Activated T-cell treated with anti-CD3 and anti-CD28 coated beads for 24 hours (primary cell): ENCODE measurements at places on chromosomes 1 and 21.
A peak's percentile ranks its signal among the peaks of the same experiment; 100 is the strongest.

GRCh38 chr1:87226341-87226760 is 102.3 kb upstream of the LMO4 start:
- DNase-seq, result no peak

DNA sequence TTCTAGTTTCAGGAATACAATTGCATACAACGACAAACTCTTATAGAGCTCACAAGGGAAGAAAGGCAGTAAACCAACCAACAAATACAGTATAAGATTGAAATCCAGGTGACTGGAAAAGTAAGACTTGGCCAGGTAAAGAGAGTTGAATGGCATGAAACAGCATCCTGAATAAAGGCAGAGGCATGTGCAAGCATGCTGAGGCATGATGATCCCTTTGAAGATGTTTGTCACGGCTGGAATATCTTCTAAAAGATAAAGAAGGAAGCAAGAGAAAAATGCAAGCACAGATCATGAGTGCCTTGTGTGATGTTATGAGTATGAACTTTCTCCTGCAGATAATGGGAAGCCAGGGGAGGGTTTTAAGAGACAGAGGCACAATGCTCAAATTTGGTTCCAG is 83.3 kb upstream of the SPATA6 start:
- no peak for DNase-seq

- DNase-seq, result no peak
Measured at GRCh38 chr21:38914528-38915293, 109.0 kb downstream of the ETS2 start.

DNA sequence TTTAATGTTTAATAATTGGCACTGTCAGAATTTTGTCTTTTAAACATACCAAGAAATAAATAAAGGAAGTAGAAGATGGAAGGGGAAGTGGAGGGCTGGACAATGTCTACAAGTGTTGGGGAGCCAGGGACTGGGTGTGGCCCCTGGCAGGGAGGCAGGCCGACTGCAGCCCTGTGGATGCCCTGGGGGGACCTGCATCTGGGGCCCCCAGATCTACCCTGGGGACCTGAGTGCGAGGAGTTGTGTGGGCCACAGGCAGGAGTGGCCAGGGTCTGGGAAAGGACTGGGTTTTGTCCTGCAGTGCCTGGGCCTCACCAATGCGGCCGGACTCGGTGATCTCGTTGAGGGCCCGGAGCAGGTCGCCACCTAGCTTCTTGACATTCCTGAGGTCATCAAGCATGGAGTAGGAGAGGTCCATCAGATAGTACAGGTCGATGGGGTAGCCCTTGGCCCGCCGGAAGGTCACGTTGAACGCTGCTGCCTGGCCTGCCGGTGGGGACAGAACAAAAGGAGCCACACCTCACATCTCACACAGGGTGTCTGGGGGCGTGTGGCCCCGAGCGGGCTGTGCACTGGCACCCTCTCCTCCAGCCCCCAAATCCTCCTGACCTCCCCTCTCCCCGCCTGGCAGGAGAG is 17.5 kb downstream of the ITGB2 start:
- no peak for DNase-seq

DNA sequence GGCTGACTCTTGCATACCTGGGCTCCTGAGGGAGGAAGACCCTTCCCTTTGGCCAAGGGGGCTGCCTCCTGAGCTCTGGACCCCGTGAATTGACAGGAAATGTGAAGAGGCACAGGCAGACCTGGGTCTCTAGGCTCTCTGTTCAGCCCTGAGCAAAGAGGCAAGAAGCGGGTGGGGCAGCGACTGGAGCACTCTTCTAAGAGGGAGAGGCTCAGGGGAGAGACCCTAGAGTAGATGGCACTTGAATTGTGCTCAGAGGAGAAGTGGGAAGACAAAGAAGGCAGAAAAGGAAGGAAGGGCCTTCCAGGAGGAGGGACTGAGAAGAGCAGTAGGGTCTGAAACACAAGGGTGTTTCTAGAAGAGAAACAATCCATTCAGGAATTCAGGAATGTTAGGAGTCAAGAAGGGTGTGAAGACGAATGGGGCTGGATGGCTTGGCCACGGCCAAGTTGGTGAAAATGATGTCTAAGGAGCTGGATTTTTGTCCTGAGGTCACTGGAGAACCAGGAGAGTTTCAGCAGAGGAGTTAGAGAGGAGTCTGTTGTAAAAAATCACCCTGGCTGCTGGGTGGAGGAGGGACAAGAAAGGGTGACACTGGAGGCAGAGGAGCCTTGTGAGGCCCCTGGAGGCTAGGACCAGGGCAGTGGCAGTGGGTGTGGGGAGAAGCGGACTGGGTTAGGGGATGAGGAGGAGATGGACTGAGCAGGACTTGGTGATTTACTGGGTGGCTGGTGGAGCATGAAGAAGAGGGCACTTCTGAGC is 5.3 kb downstream of the TIE1 start:
- DNase-seq, result no peak

DNA sequence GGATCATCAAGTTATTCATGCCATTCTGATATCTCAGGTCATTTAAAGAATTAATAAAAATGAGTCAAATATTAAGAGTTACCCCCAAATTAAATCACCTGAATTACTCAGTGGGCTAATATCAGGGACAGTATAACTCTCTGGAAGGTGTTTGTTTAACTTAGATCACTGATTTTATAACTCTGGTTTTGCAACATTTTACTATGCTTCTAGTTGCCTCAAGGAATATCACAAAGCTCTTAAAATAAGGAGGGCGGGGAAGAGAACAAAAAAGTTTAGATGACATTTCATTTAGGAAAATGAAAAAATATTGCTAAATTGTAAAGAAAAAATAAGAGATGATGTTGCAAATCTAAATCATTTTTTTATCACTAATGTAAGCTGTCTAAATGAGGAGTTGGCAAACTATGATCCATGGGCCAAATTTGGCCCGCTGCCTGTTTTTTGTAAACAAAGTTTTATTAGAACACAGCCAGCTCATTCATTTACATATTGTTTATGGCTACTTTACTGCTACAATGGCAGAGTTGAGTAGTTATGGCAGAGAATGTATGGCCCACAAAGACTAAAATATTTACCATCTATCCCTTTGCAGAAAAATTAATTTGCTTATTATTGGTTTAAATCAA is 31.9 kb upstream of the SLC19A2 start:
- no peak for DNase-seq

GRCh38 chr21:46210378-46211136 is 18.0 kb downstream of the LSS start:
- DNase-seq, result no peak

GRCh38 chr1:35532497-35533223 is 24.5 kb downstream of the KIAA0319L start:
- no peak for DNase-seq

DNA sequence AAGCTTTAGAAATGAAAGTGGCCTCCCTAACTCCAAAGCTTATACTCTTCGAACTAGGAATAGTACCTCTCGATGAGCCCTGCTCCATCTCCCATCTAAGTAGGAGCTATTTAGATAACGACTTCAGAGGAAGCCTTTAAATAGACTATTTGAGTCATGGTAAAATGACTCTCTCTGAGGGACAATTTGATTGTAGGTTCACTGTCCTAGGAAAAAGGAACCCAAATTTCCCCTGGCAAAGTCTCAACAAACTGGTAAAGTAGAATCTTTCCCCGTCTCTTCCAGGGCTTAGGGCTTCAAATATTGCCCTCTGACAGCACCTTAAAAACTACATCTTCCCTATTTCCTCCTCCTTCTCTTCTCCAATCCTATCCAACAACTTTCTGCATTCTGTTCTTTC is 2.0 kb upstream of the FCER1A start:
- DNase-seq, result no peak

DNA sequence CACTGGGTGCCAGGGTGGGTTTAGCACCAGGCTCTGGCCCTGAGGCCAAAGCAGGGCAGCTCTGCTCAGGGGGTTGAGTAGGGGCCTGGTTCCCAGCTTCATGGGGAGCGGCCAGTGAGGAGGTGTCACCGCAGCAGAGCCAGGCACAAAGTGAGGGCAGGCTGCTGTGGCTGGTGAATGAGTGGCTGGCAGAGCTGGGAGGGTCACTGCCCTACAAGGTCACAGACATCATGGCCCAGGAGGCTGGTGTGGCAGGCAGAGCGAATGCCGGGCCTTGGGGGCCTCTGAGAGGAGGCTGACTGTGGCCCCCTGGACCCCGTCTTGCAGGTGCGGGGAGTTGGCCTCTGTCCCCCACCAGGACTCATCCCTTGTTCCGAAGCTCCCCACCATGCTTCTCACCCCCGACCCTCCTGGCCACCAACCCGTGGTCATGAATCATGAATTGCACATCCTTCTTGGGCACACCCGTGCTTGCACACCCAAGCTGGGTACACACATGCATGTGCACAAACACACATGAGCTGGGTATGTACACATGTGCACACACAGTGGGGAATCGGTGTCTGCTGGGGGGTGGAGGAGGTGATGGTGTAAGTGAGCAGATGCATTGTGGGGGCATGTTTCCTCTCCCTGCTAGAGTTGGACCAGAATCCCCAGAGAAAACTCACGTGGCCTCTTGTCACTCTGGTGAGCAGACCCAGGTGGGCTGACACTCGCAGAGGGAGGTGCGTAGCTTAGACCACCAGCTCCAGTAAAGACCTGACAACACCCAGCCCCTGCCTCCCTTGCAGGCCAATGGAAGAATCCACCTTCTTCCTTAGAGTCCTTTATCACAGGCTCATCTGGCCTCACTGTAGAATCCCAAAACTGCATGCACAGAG is 4.8 kb upstream of the GNB1 start:
- DNase-seq, result no peak

DNA sequence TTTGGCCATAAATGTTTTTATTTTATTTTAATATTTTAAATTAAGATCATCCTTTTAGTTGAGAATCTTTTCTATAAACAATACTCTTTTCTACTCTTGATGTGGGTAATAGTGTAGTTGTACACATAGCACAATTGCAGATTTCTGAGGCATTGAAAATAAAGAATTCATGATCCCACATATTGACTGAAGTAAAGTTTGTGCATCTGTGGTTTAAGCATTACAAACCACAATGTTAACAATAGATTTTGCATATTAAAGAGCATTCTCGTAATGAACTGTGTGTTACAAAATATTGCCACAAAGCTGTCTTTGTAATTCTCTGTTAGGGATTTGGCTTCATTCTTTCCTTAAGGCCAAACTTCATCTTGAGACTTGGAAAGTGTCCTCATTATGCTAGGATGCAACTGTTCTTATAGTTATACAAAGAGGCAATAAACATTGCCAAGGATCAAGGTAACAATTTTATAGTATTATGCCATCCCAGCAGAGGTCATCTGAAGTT is 256.8 kb downstream of the OLFM3 start:
- no peak for DNase-seq

GRCh38 chr1:235327559-235328270 is at the start of gene ARID4B:
ARID4B (minus strand) TSS chr1:235328179; CDS start chr1:235326919, 1,260 bp downstream.
- peak; percentile 27 for DNase-seq

DNA sequence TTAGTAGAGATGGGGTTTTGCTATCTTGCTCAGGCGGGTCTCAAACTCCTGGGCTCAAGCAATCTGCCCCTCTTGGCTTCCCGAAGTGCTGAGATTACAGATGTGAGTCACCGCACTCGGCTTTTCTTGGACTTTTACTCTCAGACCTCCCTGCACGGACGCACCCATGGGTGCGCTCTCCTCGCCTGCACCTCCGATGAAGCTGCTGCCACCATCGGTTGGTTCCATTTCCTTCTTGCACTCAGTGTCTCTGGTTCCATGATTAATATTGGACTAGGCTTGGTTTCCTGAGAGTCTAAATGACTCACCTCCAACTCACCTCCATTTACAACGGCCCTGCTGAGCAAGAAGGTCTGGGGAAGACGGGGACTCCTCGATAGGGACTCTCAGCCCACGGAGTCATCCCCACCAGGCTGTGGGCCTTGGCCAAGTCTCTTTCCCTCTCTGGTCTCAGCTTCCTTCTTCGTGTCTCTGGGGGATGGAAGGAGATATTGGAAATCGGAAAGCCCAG is 6.7 kb upstream of the TNFRSF8 start:
- no peak for DNase-seq

DNA sequence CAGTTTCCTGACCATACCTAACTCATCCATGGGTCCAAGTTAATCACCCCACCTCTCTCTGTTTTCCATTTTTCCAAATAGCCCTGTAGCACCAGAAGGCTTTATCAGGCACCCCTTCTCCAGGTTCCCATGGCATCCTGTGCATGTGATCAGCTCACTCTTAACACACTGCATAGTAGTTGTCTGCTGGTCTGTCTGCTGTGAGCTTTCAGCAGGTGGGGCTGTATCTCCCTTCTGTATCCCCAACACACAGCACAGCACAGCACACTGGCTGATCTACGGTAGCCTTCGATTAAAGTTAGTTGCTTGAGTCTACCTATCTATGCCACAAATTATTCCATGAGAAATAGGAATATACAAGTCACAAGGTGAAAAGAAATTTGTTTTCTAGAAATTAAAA is 54.3 kb upstream of the C1orf198 start:
- DNase-seq, result no peak

- peak; percentile 57 for DNase-seq
Measured at GRCh38 chr1:171486048-171486519, 754 bp downstream of the PRRC2C start.

- DNase-seq, result no peak
Measured at GRCh38 chr1:229204921-229205777, 65.8 kb upstream of the RAB4A start.

GRCh38 chr1:180131510-180131909 is 23.2 kb upstream of the QSOX1 start:
- DNase-seq, result no peak

GRCh38 chr1:113439277-113439670 is 49.0 kb downstream of the MAGI3 start:
- DNase-seq, result no peak
